IPS DF 6.9 (cell line): ENCODE measurements at places on chromosomes 1 and 21.

GRCh38 chr1:46464915-46465314 is 24.7 kb upstream of the DMBX1 start:
- DNase-seq: no peak

- DNase-seq: no peak
Observed at GRCh38 chr1:81878538-81878937, 77.8 kb downstream of the ADGRL2 start.

- DNase-seq: no peak
Observed at GRCh38 chr1:115194506-115194905, 105.2 kb upstream of the TSPAN2 start.

GRCh38 chr1:58893257-58893869 is 109.5 kb upstream of the JUN start:
- no peak for DNase-seq

GRCh38 chr1:158249646-158250045 is 4.6 kb upstream of the CD1A start:
- DNase-seq: no peak

DNA sequence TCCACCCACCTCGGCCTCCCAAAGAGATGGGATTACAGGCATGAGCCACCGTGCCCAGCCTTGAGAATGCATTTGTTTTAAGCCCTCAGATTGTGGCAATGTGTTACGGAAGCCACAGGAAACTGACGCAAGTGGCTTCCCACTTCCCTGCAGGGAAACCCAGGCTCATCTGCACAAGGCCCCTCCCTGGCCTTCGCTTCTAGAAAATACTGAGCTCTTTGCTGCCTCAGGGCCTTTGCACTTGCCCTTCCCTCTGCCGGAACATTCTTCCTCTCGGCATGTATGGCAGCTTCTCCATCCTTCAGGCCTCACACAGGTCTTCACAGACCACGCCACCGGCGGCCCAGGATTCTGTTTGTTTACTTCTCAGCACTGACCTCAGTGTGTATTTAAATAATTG is 137.0 kb upstream of the TMEM51 start:
- DNase-seq: no peak

GRCh38 chr1:41683681-41684500 is 199.4 kb upstream of the EDN2 start:
- no peak for DNase-seq

- no peak for DNase-seq
Observed at GRCh38 chr1:237671262-237671661, 219.5 kb downstream of the ZP4 start.

DNA sequence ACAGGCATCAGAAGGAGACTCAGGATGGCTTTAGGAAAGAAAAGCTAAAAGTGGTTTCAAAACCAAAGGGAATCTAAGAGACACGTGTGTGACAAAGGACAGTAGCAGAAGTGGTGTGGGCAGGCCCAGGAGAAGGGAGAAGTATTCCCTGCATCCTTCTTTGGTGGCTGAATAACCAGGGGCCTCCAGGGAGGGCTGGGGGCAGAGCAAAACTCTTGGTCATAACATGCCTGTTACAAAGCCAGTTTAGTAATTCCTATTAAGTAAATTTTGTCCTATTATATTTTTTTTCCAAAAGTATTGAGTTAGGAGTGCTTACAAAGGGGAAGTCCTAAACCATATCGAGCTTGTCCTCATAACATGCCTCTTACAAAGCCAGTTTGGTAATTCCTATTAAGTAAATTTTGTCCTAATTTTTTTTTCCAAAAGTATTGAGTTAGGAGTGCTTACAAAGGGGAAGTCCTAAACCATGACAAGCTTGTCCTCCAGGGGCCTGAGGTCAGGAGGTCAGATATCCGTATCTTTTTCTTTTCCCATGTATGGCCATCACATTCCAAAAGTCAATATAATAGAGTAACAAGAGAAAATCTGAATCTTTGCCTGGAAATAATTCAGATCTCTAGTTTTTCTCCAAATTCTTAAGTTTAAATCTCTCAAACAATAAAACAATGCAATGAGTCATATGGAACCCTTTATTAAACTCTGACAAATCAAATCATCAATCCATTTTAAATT is 509.2 kb downstream of the LTN1 start:
- no peak for DNase-seq

GRCh38 chr21:36132696-36133095 is 2.2 kb upstream of the CBR3 start:
- DNase-seq: no peak
